Right lung (tissue), 10 donors: ENCODE measurements at places on chromosomes 16 and 17. TPM values are rescaled to one million over a fixed set of nuclear protein-coding genes. Genes with fewer than 3 reads are reported as not detected.

Gene LAT
- 6.0 TPM for polyA plus RNA-seq

- peak; percentile 79 for DNase-seq
Measured at GRCh38 chr16:66270333-66270927, 96.1 kb upstream of the CDH5 start.

DNA sequence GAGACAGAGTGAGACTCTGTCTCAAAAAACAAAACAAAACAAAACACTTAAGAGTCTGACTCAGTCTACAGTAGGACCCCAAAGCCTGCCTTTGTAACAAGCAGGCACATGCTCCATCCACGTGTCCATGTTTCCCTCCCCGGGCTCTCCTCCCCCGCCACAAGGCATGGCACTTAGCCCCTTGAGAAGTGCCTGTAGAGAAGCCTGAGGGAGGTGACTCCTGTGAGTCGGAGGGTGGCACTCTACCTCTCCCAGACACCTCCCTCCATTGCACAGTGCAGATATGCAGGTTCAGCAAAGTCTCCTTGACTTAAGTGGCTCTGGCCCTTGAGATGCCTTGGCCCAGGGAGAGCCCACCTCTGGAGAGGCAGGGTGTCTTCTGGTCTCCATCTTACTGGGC lies 6.8 kb downstream of the FHOD1 start:
- DNase-seq = peak; percentile 44

- no peak for DNase-seq
Measured at GRCh38 chr16:59881376-59881775, 1147.3 kb upstream of the GOT2 start.

DNA sequence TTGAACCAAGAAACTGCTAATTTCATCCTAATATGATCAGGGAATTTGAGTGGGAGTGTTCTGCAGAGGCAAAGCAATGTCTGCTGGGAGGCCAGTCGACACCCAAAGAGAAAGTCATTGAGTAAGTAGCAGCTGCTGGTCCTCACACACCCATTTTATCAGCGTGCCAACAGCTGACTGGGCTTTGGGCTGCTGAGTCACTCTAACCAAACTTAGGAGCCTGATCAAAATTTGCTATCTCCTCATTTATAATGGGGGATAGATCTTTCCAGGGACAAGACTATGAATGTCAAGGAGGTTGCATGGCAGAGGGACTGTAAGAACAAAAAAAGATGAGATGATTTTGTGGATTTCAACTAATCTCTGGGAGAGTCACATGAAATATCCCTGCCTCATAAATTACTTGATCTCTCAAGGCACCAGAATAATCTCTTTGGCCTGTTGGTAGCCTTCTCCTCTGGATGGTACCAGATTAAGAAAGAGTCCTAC lies 32.9 kb downstream of the CPSF4L start:
- peak; percentile 16 for DNase-seq

DNA sequence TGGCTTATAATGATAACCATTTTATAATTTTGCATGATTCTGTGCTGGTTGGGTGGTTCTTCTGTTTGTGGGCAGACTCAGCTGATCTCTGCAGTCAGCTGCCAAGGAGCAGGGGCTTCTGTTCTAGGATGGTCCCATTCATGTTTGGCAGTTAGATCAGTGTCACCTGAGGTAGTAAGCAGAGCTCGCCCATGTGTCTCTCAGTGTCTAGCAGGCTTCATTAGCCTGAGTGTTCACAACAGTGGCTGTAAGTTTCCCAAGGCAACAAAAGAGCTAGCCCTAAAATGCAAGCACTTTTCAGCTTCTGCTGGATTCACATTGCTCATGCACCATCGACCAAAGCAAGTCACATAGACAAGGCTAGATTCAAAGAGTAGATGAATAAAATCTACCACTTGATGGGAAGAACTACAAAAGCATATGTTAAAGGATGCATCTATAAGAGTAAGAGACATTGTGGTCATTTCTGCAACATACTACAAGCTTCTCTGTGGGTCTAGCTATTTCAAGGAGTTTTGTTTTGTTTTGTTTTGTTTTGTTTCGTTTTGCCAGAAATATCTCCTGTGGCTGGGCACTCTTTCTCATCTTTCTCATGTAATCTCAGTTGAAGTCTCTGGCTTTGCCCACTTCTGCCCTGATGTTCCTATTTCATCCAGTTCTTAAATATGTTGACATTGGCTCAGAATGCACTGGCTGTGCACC lies 180.8 kb downstream of the HS3ST4 start:
- DNase-seq = no peak
